Inflammatory macrophage treated with lipopolysaccharide for 4 hours (primary cell): ENCODE measurements at places on chromosomes 13 and 19.

GRCh38 chr19:45443462-45444317, 20.0 kb upstream of the ERCC1 start:
- peak; percentile 80 for DNase-seq

- no peak for DNase-seq
Observed at GRCh38 chr13:110123041-110123809, 183.7 kb downstream of the COL4A1 start.

DNA sequence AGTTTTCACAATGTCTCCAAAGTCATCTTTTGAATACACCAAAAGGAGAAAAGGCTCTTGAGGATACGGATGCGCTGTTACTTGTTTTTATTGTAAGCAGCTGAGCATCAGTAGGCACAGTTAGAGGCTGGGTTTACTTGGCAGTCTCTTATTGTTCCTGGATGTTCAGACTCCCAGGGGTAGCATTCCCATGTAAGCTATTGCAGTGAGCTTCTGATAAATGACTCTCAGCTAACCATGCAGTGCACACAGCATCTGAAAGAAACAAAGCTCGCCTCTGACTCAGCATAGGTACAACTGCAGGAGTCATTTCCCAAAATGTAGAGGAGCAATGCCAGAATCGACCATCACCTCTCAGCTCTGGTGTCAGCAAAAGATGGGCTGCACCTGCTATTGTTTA, 84.8 kb downstream of the DCT start:
- DNase-seq = no peak

- DNase-seq = peak; percentile 97
Observed at GRCh38 chr13:110471833-110472162, 89.7 kb downstream of the RAB20 start.

DNA sequence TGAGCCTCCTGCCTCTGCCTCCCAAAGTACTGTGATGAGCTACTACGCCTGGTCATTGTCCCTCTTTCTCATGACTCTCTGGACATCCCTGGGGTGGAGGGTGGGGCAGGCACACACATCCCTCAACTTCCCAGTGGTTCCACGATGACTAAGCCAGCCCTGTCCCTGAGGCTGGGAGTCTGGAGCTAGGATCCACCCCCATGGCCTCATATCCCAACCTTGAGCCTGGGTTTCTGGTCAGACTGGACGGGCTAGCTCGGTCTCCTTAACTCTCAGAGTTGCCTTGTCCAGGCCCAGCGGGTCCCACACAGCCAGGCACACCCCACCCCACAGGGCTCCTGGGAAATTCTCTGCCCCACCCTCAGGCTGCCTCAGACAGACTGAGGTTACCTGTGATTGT, 19.6 kb downstream of the IER2 start:
- DNase-seq = no peak

- no peak for DNase-seq
Observed at GRCh38 chr19:2003874-2004273, 11.6 kb downstream of the BTBD2 start.

DNA sequence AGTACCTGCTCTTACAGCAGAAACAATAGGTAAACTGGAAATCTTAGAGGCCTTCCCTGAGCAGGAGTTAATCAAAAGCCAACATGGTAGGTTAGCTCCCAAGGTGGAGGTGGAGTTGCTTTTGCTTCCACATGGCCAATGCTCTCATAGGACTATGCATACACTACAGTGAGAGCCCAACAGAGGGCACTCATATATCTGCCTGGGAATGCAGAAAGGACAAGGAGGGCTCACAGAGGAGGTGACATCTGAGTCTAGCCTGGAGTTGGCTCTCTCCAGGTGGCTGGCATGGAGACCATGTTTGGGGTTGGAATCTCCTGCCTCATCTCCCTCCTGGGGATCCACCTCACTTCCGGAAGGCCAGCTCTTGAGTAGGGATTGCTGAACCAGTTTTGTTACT, 34.6 kb downstream of the ATP8A2 start:
- DNase-seq = no peak

- DNase-seq = no peak
Observed at GRCh38 chr19:35118268-35119020, 2.8 kb downstream of the FXYD3 start.

DNA sequence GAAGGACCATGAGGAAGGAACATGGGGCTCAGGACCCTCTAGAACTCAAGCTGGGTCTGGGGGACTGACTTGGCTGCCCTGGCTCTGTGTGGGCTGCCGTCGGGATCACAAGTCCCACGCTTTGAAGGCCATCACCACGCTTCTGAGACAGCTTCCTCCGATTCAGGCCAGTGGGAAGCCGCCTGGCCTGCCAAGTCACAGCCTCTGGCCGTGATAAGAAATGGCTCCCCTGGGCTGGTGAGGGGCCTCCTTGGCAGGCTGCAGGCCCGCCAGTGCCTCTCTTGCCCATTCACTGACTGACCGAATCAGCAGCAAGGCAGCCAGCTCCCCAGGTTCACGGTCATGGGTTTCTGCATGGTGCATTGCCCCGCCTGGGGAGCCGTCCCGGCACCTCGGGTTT, 48.8 kb downstream of the COMP start:
- DNase-seq = no peak

DNA sequence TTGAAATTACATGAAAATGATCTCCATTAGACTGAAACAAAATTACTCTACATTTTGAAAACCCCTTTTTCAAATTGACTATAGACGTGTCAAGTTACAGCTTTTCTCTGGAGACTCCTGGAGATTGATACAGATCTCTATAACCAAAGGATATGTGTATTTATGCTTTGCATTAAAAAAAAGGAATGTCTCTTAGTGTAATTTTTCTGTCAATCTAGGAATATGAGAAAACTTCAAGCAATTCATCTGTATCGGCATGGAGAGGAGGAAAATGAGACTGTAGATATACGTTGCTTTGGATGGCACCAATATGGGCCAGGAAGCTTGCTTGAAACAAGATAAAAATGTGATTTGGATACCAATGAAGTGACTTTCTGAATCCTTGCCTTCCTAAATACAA, 286.6 kb downstream of the PCDH9 start:
- DNase-seq = no peak

DNA sequence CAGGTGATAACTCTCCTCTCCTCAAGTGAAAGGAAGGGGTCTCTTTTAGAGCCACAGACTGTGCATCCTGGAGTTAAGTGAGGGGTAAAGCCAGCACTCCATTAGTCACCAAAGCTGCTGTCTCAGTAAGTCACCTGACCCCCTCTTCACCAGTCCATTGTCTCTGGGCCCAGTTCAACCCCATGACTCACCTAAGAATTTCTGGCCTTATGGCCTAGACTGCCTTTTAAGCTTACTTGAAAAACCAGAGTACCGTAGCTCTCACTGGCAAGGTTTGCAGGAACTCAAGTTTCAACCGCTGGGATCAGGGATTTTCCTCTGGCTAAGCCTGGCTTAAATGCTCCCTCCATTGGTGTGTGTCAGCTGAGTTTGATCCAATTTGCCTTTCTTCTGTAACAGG, 23.4 kb upstream of the EID2 start:
- no peak for DNase-seq

DNA sequence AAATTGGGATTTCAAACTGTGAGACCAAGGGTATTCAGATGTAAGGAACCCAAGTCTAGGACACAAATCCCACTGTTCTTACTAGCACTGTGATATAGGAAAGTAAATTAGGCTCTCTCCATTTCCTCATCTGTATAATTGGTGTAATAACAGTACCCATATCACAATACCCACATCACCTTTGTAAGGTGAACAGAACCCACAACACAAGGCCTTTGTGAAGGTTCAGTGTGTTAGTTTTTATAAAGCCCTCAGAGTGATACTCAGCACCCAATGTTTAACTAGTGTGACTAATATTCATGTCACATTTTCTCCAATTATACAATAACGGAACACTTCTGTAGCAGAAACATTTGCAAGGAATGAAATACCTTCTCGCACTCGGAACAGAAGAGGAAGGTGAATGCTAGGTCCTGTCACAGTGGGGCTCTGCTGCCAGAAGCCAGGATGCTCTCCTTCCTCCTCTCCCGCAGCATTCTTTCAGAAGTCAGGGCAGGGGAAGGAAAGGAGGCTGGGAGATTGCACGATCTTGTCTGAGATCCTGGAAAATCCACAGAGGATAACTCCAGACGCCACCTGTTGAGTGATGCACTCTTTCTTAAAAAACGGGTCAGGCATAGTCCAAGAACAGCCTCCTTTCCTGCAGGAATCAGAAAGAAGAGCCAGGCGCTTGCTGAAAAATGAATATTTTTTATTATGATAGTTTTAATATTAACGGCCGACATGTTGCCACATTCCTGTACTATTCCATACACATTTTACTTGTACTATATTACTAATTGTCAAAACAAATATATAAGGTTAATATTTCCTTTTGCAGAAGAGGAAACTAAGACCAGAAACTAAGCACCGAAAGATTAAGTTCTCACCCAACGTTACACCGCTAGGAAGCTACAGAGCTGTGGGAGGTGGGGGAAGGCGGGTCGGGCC, 762 bp downstream of the ZNF45 start:
- no peak for DNase-seq

GRCh38 chr13:79503473-79504017, 22.6 kb downstream of the NDFIP2 start:
- no peak for DNase-seq

DNA sequence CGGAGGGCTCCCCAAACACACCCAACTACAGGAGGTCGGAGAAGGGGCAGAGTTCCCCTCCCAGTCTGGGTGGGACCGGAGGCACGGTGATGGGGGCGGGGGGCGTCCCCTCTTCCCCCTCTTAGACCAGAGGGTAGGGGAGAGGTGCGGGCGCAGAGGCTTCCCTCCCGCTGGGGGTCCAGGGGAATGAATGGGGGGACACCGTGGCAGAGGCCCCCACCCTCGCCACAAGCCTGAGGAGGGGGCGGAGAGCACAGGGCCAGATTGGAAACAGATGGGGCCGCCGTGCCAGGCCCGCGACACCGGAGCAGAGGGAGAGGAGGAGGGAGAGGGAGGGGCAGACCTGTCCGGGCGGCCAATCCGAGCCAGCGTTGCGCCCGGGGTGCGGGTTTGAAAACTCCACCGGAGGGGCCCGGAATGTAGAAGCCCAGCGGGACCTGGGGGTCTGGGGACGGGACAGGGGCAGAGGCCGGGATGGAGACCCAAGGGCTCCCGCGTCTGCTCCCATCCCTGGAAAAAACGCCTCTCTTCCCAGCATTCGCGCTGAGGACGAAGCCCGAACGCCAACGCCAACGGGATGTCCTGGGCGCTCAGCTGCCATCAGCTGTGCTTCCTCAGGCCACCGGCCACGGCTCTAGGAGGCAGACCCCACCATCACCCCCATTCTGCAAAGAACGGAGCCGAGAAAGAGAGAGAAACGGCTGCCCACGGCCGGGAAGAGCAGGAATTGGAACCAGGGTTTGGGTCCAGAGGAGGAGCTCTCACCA, 46.8 kb downstream of the PTPRS start:
- DNase-seq = no peak

DNA sequence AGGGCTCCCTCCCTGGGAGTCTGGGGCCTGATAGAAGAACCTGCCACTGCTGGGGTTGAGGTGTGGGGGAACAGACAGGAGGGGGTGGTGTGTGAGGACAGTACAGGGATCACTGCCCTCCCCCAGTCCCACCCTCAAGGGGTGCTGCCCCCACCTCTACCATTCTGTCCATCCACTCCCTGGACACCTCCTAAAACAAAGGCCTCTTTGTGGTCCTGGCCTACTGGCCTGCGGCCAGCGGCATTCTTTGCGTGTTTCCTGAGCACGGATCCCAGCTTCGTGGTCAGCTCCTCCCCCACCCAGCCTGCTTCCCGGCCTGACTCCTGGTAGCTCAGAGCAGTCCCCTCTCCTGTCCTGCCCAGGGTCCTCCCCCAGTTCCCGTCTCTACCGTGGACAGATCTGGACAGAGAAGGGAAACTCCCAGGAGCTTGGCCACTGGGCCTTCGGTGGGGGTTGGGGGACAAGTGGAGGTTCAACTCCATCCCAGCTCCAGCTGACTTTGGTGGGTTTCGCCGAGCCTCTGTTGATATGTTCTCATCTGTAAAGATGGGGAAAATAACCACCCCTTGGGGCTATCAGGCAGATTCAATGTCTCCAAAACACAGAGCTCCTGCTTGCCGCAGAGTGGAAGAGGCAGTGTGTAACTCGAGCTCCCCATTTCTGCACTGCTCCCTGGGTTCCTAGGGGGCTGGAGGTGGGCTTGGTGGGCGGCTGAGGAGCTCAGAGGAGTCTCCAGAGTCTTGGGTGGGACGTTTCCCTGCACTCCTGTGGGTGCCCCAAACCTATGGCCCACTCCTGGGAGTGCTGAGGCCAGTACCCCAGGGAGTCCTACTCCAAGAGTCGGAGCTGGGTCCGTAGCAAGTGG, 48.7 kb downstream of the LYL1 start:
- DNase-seq = no peak

- no peak for DNase-seq
Observed at GRCh38 chr13:74064805-74065312, 69.3 kb downstream of the KLF12 start.

GRCh38 chr13:40146063-40146462, 490.6 kb downstream of the COG6 start:
- DNase-seq = no peak
